ENCODE measurements at places on chromosomes 12 and 14. TPM values are rescaled to one million over a fixed set of nuclear protein-coding genes. Genes with fewer than 3 reads are reported as not detected.

Gene RHOJ
- total RNA-seq, result 3.4 TPM

Gene LRRC9
- total RNA-seq, result not detected

Gene HOXC12
- total RNA-seq, result not detected

Gene TRPV4
- 2.6 TPM for total RNA-seq

Gene MOAP1
- total RNA-seq, result 11.4 TPM

Gene SYNDIG1L
- not detected for total RNA-seq

Gene EPYC
- total RNA-seq, result 0.09 TPM

Gene PMCH
- not detected for total RNA-seq

Gene NRXN3
- under 0.01 TPM for total RNA-seq

Gene FOXM1
- total RNA-seq, result 1.8 TPM

Gene LTBP2
- 71.0 TPM for total RNA-seq

Gene SLC4A8
- 0.28 TPM for total RNA-seq

Gene RERGL
- total RNA-seq, result not detected

Gene CACNB3
- 12.4 TPM for total RNA-seq

Gene TAS2R50
- 2.4 TPM for total RNA-seq

Gene MMP17
- total RNA-seq, result 11.7 TPM

Gene OSGEP
- 25.9 TPM for total RNA-seq

Gene FGD4
- 6.0 TPM for total RNA-seq

Gene ACSS3
- total RNA-seq, result 22.3 TPM

Data from smooth muscle cell of bladder (primary cell).